Activated T-helper 1 cell treated with anti-CD3 and anti-CD28 coated beads, Interleukin-12 subunit alpha, Interleukin-12 subunit beta, Interleukin-2, Interleukin-4 antibody, amounts not matched to agents 30 ng/mL and 10 ng/mL and 1 ng/mL, durations not matched to agents 14 hours and 24 hours and 36 hours (primary cell): ENCODE measurements at places on chromosomes 2 and 18. TPM values are rescaled to one million over a fixed set of nuclear protein-coding genes. Genes with fewer than 3 reads are reported as not detected.

DNA sequence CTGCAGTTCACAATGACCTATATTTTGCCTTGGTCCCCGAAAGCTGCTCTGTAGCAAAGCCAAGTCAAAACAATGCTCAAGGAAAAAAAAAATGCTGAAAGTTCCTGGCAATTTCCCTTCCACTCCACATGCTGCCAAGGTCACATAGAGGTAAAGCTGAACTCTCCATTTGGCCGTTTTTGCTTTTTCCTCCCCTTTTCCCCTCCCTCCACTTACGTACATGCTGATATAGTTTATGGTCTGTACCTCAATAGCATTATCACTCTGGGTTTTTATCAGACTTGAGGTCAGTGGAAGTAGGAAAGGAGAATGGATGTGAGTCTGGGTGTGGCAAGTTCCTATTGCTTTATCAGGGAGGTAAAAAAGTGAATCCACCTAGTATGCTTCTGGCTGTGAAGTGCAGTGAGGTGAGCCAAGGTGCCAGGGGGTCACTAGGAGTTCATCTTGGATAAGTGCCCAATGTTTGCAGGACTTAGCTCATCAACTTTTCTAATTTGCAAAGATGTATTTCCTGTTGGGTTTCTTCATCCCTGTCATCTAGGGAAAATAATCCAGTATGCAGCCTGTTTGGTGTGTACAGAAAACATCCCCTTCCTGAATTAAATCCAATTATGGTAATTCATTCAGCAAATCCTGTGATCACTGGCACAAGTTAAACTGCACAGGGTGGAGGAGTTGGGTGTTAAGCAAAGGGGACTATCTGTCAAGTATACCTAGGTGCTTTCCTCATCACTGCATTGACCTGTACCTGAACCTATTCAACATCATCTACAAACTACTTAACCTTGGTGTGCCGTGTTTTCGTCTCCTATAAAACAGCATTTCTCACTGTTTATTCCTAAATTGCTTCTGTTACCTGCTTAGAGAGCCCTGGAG lies 124.3 kb upstream of the CYP26B1 start:
- DNase-seq: no peak

- no peak for DNase-seq
Measured at GRCh38 chr2:12884713-12885282, 168.1 kb downstream of the TRIB2 start.

- DNase-seq: no peak
Measured at GRCh38 chr2:48345176-48345575, 184.8 kb upstream of the STON1 start.

- DNase-seq: no peak
Measured at GRCh38 chr2:84643991-84644390, 127.7 kb downstream of the DNAH6 start.

DNA sequence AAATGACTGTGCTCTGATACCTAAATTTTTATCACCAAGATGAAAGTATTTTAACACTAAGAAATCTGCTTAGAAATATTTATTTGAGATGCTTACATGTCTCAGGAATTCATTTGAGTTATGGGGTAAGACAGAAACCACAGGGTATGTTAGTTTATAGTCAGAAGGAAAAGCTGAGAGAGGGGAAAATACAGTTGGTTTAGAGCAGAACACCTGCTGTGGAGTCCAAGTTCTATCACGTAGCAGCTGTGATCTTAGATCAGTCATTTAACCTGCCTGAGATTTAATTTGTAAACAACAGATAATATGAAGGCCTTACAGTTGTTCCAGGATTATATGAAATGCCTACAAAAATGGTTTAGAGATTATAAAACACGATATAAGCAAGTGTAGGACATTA lies 29.0 kb downstream of the PDE6D start:
- DNase-seq: no peak

GRCh38 chr2:85930129-85931124 lies 41.6 kb upstream of the ST3GAL5 start:
- DNase-seq: no peak

GRCh38 chr2:162766092-162766491 lies 72.5 kb downstream of the KCNH7 start:
- DNase-seq: no peak

DNA sequence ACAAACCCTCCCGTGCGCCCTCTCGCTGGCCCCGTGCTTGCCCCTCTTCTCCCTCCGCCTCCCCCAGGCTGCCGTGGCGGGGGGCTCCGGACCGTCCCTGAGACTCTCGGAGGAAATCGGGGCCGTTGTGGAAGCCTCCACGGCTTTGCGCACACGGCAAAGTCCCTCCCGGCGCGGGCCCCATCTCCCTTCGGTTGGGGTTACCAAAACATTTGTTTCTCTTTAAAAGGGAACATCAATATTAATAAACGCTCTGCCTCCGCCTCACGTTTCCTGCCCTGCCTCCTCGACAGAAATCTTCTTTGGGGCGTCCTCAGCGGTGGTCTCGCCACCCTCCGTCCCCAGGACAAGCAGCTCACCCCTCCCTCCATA lies 3.8 kb downstream of the PAX3 start:
- no peak for DNase-seq

- no peak for DNase-seq
Measured at GRCh38 chr2:64165706-64166105, 21.5 kb upstream of the PELI1 start.

- DNase-seq: no peak
Measured at GRCh38 chr2:23525137-23525765, 140.3 kb downstream of the KLHL29 start.

DNA sequence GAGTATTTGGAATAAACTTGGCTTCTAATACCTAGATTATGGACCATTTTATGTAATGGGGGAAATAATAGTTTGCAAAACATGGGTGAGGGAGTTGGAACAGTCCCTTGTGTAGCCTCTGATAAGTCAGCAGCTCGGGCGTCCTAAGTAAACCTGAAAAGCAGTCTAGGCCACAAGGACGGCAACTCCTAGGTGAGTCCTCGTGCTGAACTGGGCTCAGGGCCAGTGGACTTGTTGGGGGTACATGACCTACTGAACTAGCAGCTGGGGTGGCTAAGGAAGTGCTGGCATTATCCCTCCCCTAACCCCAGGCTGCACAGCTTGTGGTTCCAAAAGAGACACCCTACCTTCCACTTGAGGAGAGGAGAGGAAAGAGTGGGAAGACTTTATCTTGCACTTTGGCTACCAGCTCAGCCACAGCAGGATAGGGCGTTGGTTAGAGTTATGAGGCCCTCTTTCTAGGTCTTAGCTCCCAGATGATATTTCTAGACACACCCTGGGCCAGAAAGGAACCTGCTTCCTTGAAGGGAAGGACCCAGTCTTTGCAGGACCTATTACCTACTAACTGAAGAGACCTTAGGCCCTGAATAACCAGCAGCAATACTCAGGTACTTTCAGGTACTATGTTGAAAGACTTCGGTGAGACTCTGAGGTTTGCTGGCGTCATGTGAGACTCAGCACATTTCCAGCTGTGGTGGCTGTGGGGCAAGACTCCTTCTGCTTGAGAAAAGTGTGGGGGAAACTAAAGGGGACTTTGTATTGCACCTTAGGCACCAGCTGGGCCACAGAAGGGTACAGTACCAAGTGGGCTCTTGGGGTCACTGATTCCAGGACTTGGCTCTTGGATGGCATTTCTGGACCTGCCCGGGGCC lies 71.0 kb downstream of the AQP4 start:
- DNase-seq: no peak

DNA sequence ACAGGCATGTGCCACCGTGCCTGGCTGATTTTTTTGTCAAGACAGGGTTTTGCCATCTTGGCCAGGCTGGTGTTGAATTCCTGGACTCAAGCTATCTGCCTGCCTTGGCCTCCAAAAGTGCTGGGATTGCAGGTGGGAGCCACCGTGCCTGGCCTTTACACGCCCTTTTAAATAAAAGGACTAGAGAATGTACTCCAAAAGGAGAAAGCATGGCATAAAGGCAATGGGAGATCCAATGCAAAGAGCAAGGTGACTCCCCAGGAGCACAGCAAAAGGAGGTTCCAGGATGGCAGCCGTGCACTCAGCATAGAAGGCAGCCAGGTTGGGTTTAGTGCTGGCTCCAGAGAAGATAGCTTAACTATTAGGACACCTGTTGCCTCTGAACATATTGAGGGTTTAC lies 27.1 kb downstream of the ASB1 start:
- DNase-seq: no peak

DNA sequence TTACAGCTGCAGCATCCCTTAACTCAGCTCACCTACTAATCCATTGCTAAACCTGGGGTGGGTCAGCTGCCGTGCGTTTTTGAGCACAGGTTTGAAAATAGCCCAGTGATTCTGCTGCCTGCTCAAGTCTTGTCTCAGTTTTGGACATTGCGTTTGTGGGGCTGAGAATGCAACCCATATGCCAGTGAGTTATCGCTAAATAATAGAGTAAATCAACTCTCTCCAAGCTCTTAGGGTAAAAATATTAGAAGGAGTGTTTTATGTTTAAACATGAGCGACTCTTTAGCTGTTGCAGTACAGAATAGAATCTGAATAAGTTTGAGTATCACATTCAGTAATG lies 2.1 kb downstream of the TSHZ1 start:
- no peak for DNase-seq

Gene C1QL2
- not detected in 2 replicates for total RNA-seq

Gene DLX1
- not detected in 2 replicates for total RNA-seq

Gene DDX1
- total RNA-seq: 104 and 111 TPM in 2 replicates

Gene UGT1A10
- total RNA-seq: not detected in 2 replicates

Gene PARD6G
- 0.10 and 0.15 TPM in 2 replicates for total RNA-seq

Gene RNF149
- 54.8 and 55.9 TPM in 2 replicates for total RNA-seq

Gene UGT1A8
- total RNA-seq: not detected in 2 replicates

Gene CD207
- total RNA-seq: not detected in 2 replicates

Gene DNER
- not detected in 2 replicates for total RNA-seq

Gene C2orf80
- not detected in 2 replicates for total RNA-seq

Gene TRAF3IP1
- total RNA-seq: 14.4 and 15.4 TPM in 2 replicates

Gene RAB17
- not detected in 2 replicates for total RNA-seq

Gene TSPYL6
- not detected in 2 replicates for total RNA-seq

Gene PAX3
- total RNA-seq: not detected in 2 replicates

Gene QPCT
- total RNA-seq: 1.6 and 3.8 TPM in 2 replicates
